NCI-H187 (cell line): ENCODE measurements at places on chromosomes 2 and 18.
A peak's percentile ranks its signal among the peaks of the same experiment; 100 is the strongest.

- DNase-seq: no peak
Measured at GRCh38 chr2:15738225-15738546, 146.5 kb downstream of the DDX1 start.

DNA sequence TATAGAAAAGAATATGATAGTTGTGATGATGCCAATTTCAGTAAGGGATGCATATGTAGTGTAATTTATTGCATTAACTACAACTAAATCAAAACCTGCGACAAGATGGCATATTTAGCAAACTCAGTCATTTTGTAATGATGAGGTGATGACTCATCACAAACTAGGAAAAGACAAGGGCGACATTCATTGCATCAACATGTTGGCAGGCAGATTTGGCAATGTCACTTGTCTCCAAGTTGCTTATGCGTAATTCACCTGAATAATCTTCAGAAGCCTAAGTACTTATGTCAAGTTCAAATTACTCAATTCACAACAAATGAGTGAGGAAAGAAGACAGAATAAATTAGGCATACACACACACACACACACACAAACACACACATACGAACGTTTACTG is 273.2 kb upstream of the RGPD4 start:
- DNase-seq: no peak

DNA sequence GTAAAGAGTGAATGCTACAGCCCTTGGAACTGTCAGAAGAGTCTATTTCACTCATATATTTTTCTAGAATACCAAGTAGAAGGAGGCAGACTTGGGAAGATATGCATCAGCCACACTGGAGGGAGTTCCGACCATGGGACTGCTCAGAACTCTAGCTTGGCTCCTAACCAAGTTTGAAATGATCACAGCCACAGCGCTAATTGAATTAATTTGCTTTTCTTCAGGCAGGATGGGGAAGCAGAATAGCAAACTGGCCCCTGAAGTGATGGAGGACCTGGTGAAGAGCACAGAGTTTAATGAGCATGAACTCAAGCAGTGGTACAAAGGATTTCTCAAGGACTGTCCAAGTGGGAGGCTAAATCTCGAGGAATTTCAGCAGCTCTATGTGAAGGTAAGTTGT is 51.4 kb downstream of the VSNL1 start:
- DNase-seq: no peak

- no peak for DNase-seq
Measured at GRCh38 chr18:43794363-43794762, 517.1 kb upstream of the SYT4 start.

GRCh38 chr2:135798275-135798705 is 38.7 kb downstream of the LCT start:
- no peak for DNase-seq

- DNase-seq: no peak
Measured at GRCh38 chr2:62344472-62344871, 148.6 kb downstream of the B3GNT2 start.

DNA sequence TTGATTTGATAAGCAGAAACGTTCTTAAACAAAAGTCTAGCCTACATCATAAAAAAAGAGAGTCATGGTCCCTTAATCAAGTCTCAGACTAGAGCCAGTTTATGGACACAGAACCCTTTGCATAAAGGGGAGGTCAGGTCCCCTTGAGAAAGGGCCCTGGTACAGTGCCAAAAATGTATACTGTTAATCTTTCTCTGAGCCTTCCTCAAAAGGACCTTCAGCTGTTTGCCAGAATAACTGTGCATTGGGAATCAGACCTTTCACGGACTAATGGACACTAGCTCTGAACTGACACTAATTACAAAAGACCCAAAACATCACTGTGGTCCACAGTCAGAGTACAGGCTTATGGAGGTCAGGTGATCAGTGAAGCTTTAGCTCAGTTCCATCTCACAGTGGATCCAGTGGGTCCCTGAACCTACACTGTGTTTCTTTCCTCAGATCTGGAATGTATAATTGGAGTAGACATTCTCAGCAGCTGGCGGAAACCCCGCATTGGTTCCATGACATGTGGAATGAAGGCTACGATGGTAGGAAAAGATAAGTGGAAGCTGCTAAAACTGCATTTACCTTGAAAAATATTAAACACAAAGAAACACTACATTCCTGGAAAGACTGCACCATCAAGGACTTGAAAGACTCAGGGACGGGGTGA is 151.4 kb downstream of the TMEFF2 start:
- DNase-seq: no peak

DNA sequence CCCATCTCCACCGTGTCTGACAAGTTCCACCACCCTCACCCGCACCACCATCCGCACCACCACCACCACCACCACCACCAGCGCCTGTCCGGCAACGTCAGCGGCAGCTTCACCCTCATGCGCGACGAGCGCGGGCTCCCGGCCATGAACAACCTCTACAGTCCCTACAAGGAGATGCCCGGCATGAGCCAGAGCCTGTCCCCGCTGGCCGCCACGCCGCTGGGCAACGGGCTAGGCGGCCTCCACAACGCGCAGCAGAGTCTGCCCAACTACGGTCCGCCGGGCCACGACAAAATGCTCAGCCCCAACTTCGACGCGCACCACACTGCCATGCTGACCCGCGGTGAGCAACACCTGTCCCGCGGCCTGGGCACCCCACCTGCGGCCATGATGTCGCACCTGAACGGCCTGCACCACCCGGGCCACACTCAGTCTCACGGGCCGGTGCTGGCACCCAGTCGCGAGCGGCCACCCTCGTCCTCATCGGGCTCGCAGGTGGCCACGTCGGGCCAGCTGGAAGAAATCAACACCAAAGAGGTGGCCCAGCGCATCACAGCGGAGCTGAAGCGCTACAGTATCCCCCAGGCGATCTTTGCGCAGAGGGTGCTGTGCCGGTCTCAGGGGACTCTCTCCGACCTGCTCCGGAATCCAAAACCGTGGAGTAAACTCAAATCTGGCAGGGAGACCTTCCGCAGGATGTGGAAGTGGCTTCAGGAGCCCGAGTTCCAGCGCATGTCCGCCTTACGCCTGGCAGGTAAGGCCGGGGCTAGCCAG is 1.2 kb downstream of the ONECUT2 start:
- no peak for DNase-seq

DNA sequence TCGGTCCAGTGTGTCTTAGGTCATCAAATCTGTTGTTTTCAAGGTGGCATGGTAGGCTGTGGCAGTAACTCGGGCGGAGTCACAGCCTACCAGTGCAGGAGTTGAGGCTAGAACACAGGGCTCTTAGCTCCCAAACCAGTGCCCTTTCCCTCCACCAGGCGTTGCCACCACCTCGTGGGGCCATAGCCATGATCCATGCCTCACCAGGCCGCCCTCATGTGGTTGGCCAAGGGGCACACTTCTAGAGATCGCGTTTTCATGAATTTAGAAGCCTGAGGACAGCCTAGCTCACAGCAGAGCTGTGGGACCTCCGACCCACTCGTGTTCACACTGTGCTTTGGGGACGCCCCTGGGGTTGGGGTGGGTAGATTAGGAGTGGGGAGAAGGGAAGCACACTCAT is 10.6 kb downstream of the SEC11C start:
- DNase-seq: no peak

- no peak for DNase-seq
Measured at GRCh38 chr2:43521568-43521967, 74.3 kb downstream of the THADA start.

DNA sequence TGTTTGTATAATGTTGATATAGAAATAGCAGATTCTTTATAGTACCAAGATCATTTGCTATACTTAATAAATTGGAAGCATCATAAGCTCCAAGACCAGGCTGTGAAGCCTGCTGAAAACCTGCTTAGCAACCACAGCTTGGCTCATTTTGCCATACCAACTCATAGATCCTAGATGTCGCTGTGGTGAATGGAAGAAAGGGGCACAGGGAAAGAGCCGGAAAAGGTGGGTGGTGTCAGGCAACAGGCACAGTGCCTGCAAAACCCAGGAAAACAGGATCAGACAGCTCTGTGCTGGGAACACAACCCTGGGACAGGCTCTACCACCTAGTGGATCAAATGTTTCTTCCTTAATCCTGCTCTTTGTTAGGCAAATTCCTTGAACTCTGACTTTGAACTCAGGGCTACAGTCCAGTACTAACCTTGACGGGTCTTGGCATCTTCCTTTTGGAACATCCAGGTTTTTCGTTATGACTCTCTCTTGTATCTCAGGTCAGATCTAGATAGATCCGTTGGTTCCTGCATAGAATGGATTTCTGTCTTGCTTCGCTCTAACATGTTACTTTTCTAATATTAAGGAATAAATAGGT is 31.6 kb downstream of the TWSG1 start:
- no peak for DNase-seq

- DNase-seq: peak; percentile 21
Measured at GRCh38 chr2:43611987-43612894, 16.4 kb upstream of the THADA start.

DNA sequence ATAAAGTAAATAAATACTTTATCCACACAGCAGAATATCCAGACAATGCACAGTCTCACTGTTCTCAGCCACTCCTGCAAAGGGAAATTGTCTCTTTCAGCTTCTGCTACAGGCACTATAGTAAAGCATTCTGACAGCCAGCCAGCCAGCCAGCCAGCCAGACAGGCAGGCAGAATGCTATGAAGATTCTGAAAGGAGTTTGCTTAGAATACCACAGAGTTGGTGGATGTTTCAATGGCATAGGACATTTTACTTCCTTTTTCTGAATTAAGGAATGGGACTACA is 116.1 kb upstream of the CYP26B1 start:
- no peak for DNase-seq

- DNase-seq: no peak
Measured at GRCh38 chr2:19176977-19177376, 181.4 kb downstream of the OSR1 start.

GRCh38 chr2:29817801-29818680 is 103.3 kb downstream of the ALK start:
- DNase-seq: no peak

DNA sequence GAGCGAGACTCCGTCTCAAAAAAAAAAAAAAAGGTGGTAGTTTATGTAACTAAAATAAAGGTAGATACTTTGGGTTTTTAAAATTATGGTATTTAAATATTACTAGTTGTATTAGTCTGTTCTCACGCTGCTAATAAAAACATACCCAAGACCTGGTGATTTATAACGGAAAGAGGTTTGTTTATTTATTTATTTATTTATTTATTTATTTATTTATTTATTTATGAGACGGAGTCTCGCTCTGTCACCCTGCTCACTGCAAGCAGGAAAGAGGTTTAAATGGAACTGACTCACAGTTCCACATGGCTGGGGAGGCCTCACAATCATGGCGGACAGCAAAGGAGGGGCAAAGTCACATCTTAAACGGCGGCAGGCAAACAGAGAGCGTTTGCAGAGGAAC is 196.0 kb downstream of the CALCRL start:
- no peak for DNase-seq

DNA sequence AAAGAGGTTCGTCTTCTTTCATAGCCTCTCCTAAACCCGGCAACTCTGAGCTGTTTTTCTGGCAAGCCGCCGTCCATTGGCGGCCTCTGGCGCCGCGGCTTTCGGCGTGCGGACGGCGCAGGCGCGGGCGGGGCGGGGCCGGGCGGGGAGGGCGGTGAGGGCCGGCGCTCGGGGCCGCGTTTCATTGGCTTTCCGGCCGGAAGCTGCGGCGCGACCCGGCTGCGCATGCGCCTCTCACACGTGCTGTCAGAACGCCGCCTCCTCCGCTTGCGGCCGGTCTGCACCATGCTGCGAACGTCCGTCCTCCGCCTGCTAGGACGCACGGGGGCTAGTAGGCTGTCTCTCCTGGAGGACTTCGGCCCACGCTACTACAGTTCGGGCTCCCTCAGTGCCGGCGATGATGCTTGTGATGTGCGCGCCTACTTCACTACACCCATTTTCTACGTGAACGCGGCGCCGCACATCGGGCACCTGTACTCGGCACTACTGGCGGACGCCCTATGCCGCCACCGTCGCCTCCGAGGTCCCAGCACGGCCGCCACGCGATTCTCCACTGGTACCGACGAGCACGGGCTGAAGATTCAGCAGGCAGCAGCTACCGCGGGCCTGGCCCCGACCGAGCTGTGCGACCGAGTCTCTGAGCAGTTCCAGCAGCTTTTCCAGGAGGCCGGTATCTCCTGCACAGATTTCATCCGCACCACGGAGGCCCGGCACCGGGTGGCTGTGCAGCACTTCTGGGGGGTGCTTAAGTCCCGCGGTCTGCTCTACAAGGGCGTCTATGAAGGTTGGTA is at the start of gene MARS2:
TSS of gene MARS2 (plus strand) at position 249 of the 791 bp plus-strand sequence. CDS start at position 286, 37 bp downstream.
- peak; percentile 74 for DNase-seq

GRCh38 chr18:27713738-27714095 is 463.2 kb downstream of the CDH2 start:
- no peak for DNase-seq

DNA sequence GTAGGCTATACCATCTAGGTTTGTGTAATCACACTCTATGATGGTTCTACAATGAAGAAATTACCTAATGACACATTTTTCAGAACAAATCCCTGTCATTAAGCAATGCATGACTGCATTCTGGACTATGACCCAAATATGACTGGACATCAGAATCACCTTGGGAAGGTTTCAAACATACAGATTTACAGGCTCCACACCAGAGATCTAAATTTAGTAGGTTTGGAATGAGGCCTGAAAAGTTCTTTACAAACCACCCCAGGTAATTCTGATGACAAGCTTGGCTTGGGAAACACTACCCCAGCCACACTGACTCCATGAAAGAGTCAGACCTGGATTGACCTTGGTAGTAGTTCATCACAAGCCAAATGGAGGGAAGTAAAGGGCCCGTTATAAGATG is 52.2 kb upstream of the NFE2L2 start:
- DNase-seq: no peak

DNA sequence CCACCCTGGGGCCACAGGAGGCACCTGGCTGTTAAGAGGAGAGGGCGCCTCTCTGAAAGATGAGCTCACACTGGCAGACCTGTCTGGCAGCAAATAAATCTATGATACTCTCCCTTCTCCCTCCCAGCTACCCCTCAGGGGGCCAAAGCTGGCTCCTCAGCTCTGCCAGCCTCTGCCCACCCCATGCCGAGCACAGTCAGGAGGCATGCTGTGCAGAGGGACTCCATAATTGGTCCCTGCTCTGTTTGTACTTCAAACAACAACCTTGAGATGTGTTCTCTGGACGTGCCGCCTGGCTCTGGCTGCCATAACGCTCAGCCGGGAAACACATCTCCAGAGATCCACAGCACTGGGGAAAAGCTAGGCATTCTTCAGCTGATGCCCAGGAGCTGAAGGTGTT is 126.7 kb downstream of the GALNT14 start:
- DNase-seq: no peak

- no peak for DNase-seq
Measured at GRCh38 chr2:38898256-38898655, 8.6 kb downstream of the ARHGEF33 start.

- no peak for DNase-seq
Measured at GRCh38 chr2:122635686-122636085, 880.2 kb downstream of the TSN start.

GRCh38 chr2:12816379-12817306 is 99.9 kb downstream of the TRIB2 start:
- no peak for DNase-seq
